Esophagus squamous epithelium (tissue), 5 donors: ENCODE measurements at places on chromosomes 16 and 17. TPM values are rescaled to one million over a fixed set of nuclear protein-coding genes. Genes with fewer than 3 reads are reported as not detected.

- DNase-seq, result no peak
These were observed 42.4 kb downstream of the TMEM235 start for GRCh38 chr17:78273813-78274212.

- DNase-seq, result no peak
These were observed 2.0 kb downstream of the GPT2 start for GRCh38 chr16:46885960-46886763.

GRCh38 chr17:13749891-13750235, 148.1 kb upstream of the HS3ST3A1 start:
- DNase-seq, result no peak

DNA sequence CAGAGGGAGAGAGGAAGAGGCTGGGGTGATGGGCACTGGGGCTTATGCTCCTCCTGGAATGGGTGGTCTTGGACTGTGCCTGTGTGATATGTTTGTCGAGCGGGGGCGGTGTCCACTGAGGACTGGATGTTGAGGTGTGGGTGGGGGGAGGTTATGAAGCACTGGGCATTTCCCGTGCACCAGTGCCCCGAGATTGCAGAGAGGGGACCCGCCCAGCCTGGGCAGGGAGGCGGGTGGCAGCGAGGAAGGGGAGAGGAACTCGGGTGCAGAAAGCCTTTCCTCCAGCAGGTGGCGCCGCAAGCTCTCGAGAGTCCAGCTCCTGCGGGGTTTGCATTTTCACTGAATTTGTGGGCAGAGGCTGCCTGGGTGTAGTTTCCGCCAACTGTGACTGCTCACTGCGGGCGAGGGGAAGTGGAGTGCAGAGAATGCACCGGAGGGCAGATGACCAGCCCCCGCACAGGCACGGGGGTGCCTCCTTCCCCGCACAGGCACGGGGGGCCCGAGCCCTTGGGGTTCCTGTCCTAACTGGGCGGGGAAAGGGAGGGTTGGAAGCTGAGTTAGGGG, 190.6 kb downstream of the SEC14L1 start:
- DNase-seq, result peak; percentile 64

- DNase-seq, result no peak
These were observed 17.7 kb downstream of the USP10 start for GRCh38 chr16:84717484-84717883.

DNA sequence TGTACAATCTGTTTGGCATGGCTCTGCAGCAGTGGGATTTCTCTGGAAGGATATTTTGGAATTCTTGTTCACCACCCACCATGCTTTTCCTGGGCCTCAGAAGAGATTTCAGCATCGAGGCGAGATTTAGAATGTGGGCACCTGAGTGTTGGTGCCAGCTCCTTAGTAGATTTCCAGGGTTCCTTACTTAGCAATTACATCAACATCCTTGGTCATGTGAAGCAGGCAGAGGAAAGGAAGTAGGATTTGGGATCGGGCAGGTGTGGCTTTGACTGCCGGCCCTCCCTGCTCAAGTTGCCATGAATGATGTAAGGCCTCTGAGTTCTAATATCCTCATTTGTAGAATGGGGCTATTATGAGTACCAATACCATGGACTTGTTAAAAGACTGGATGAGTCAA, 13.1 kb upstream of the RBFOX1 start:
- no peak for DNase-seq

Gene IL32
- total RNA-seq, result 20.6 TPM

Gene SLC35G6
- total RNA-seq, result not detected

Gene ACAP1
- 3.8 TPM for total RNA-seq
